ENCODE measurements at places on chromosomes 7 and 10.

DNA sequence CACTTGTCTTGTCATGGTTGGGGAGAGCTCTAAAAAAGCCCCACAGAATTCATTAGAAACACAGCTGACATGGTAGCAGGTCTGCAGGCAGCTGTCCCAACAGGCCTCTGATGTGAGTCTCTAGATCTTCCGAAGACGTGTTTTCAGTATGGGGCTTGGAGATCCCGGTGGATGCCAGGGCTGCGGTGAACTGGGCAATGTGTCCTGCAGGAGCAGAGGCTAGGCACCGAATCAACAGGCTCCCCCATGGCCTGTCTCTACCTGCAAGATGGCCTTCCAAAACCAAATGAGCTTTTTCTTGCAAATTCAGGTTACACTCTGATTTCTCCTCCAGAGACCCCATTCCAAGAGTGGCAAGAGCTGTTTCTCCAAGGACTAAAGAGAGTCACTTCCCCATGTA lies 2.9 kb downstream of the CPXM2 start:
- DNase-seq, result no peak

DNA sequence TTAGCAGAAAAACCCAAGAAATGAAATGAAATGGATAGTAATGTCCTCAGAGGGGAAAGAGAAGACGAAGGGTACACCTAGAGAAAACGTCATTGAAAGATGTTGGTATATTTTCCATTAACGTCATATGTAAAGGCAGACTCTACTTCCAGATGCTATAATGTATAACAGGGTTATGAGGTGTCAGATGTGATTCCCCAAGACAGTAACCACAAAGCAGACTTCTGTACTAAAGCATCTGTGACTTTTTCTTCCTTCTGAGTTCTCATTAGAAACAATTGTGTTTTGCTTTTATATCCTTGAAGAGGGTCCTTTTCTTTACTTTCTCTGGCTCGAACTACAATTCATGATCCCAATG lies 37.4 kb downstream of the LRRC72 start:
- no peak for DNase-seq

- no peak for DNase-seq
These were observed 13.7 kb upstream of the TRA2A start for GRCh38 chr7:23545493-23545892.

- peak; percentile 31 for DNase-seq
These were observed 27.0 kb downstream of the LMOD2 start for GRCh38 chr7:123682690-123683089.

- DNase-seq, result no peak
These were observed 162.8 kb downstream of the USP6NL start for GRCh38 chr10:11448545-11449244.

Measured in activated naive CD4-positive, alpha-beta T cell treated with anti-CD3 and anti-CD28 coated beads for 36 hours (primary cell).